SW480 (cell line): ENCODE measurements at places on chromosomes 6 and 20.

- DNase-seq = no peak
These were observed 83.5 kb downstream of the HAO1 start for GRCh38 chr20:7856756-7857155.

DNA sequence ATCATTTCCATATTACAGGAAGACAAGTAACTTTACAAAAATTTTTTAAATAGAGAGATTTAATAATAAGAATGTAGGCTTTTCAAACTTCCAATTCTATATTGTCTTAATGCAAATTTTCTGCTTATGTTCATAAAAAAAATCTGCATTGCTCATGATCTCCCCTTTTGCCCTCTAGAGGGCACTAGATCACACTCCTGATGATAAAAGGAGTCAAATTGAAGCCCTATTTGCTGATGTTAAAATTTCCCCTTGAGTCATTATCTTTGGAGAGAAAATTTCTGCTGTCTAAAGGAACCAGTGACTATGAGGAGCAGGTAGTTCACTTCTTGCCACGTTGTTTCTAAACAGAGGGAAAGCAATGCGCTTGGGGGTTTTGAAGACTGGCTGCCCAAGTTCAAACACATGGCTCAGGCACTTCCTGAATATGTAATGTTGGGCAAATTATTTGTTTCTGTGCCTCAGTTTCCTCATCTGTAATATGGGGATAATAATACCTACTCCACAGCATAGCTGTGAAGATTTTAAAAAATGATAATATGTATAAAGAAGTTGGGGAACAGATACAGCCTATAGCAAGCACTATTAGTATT lies 874.2 kb downstream of the TFAP2A start:
- peak; percentile 35 for DNase-seq

DNA sequence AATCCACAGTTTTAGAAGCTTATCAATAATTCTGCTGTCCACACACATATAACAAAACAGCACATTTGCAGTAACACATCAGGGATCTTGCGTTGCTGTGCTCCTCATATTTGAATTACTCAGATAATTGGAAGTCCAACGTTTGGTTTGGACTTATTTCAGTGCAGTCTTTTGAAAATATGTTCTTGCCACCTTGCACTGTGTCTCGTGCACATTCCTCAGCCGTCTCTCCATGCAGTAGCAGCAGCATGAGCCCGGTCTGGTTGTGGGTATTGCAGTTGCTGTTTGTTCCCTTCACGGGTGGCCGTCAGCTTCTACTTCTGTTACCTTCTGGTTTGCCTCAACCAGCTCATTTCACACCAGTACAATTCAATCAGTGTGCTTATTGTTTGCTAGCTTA lies 215.5 kb downstream of the SLC24A3 start:
- DNase-seq = no peak

- DNase-seq = peak; percentile 100
These were observed 44.5 kb downstream of the RBM38 start for GRCh38 chr20:57435498-57436222.

DNA sequence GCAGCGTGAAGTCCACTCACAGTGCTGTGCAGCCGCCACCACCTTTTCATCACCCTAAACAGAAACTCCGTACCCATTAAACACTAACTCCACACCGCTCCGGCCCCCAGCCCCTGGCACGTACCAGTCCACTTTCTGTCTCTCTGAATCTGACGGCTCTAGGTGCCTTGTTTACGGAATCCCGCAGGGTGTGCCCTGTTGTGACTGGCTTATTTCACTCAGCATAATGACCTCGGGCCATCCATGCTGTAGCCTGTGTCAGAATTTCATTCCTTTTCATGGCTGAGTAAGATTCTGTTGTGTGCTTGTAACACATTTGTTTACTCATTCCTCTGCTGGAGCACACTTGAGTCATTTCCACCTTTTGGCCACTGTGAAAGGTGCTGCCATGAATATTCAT lies 18.0 kb downstream of the TCFL5 start:
- DNase-seq = no peak

DNA sequence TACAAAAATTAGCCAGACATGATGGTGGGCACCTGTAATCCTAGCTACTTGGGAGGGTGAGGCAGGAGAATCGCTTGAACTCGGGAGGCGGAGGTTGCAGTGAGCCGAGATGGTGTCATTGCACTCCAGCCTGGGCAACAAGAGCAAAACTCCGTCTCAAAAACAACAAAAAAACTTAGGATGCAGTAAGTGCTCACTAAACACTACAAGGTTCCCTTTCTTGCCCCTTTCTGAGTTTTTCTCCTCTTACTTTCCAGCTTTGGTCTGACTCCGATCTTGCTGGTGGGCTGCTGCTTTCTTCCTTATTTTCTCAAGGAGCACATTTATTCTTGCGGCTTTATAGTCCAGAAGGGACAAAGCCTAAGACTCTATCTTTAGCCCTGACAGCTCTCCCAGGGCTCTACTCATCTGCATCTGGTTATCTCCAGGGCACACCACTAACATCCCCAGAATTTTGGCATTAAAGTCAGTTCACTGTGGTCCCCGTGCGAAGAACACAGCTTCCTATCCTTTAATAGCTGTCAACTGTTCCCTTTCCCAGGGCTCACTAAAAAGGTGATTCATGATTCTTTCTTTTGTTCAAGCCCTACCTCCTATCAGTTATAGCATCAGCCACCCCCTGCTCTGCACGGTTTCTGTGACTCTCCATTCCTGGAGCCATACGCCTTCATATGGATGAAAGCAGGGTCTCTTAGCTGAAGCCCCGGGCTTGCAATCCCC lies 17.1 kb upstream of the RPN2 start:
- DNase-seq = no peak

GRCh38 chr6:138920906-138921305 lies 67.1 kb downstream of the REPS1 start:
- no peak for DNase-seq

- DNase-seq = no peak
These were observed 250.9 kb upstream of the SULF2 start for GRCh38 chr20:48035961-48036731.

DNA sequence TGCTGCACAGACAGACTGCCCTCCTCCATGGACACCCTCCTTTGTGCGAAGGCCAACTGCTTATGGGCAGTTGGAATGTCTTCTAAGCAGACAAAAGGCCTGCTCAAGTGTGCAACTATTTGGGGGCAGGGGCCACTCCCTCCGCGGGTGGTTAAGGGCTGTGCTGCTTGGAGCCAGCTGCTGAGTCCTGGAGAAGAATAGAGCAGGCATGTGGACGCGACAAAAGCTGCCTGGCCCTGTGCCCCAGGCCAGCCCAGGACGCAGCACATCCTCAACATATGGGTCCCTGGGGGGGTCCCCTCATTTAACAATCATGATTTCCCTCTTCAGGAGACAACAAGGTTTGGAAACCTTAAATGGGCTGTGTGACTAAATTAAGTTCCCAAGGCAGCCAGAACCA lies 45.5 kb upstream of the ENTPD6 start:
- no peak for DNase-seq

DNA sequence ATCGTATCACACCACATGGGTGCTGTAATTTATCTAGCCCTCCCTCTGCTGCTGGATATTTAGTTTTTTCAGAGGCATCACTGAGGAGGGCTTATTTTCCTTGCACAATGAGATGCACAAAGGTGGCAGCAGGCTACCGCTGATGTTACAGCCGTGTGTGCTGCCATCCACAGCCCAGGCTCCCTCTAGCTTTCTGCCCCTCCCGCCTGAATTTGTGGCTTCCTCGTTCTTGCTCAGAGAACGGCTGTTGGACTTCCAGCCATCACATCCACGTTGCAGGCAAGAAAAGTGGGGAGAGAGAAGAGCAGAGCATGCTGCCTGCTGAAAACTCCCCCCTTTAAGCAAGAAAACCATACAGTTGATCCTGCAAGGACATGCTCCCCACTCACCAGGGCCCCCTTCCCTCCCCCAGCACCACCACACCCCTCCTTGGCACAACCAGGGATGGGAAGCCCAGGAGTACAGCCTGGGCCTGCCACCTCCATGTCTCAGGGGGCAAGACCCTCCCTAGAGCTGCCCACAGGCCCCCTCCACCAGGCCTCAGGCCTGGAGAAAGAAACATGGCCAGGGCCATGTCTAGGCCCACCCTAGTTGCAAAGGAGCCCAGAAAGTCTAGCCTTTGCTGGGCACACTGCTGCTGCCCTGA lies 102.6 kb downstream of the MRPL14 start:
- DNase-seq = no peak

- no peak for DNase-seq
These were observed 27.5 kb downstream of the SASH1 start for GRCh38 chr6:148370176-148370575.

GRCh38 chr6:20630136-20630535 lies 95.9 kb downstream of the CDKAL1 start:
- DNase-seq = no peak

GRCh38 chr6:1285556-1285955 lies 26.3 kb upstream of the FOXQ1 start:
- no peak for DNase-seq

GRCh38 chr6:127186889-127187288 lies 68.4 kb downstream of the RSPO3 start:
- DNase-seq = no peak

DNA sequence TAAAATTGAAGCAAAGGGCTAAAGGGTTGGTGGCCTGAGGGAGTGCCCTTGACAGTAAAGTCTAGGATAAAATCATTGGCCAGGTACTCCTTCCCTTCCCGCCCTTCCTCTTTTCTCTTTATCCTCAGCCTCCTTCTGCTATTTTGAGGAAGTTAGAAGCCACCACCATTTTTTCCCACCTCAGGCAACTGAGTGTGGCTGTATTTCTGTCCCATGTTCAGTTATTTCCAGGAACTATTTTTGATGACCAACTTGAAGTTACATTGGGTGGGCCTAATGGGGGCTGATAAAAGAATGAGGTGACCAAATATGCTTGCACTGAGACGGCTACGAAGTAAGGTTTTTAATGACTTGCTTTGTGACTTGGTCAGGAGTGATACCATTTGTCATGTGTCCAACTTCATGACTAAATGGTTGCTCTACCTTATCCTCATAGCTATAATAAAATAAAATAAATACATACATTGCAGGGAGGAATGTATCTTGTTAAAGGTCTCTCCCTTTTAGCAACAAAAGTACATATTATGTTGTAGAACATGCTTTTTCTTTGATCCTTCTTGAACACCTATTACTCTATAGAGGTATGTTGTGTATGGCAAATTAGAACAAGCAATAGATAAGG lies 12.0 kb downstream of the PTPN1 start:
- DNase-seq = no peak

DNA sequence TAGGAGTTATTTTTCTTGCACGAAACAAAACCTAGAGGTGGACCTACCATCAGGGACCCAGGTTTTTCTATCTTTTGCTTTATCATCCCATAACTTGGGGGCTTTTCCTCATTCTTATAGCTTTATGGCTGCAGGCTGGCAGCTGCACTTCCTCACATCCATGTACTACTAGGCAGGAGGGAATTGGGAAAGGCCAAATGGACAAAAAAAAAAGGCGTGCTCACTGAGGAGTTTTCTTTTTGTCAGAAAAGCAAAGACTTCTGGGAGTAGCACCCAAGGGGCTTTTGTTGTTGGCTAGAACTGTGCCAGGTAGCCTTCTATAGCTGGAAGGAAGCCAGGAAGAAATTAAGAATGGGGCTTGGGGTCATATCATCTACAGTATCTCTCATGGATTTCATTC lies 61.4 kb downstream of the SLX4IP start:
- DNase-seq = no peak

DNA sequence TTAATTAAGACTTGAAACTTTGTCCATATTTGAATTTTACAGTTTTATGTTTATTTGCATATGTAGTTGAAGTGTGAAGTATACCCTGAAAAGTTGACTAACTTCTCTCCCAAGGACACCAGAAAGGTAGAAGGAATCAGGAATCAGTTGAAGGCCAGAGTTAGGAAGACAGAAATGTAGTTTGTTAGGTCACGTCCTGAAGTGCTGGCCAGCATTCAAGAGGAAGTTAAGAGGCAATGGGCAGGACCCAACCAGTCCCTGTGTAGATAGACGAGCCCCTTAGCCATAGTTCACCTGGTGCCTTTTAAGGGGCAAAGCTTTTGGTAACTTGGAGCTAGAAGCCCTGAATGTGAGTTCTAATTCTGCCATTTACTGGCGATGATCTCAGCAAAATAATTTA lies 250.4 kb upstream of the KCNQ5 start:
- no peak for DNase-seq

- DNase-seq = no peak
These were observed 27.3 kb upstream of the SLC22A23 start for GRCh38 chr6:3484192-3484591.

- DNase-seq = peak; percentile 62
These were observed 44.3 kb downstream of the CPXM1 start for GRCh38 chr20:2756056-2756611.

- no peak for DNase-seq
These were observed 69.3 kb upstream of the EYS start for GRCh38 chr6:65776332-65776731.

DNA sequence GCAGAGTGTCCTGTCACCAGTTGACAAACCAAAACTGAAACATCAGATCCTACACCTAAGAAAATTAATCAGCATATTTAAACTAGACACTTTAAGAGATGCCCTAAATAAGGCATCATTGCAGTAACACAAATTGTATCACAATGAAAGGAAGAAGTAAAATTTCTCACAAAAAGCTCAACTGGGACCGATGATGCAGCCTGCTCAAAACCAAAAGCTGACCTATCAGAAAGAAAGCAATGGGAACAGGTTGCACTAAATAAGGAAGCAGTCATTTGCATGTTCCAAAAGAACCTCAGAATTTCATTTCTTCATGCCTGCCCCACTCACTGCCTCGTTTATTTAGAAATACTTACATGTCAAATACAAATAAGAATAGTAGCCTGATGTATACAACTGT lies 12.1 kb downstream of the HIVEP2 start:
- no peak for DNase-seq

GRCh38 chr20:4169360-4170190 lies 154.2 kb upstream of the RNF24 start:
- DNase-seq = no peak

GRCh38 chr6:110738899-110739365 lies 76.3 kb downstream of the CDK19 start:
- DNase-seq = no peak

- DNase-seq = no peak
These were observed 204.1 kb downstream of the SIM1 start for GRCh38 chr6:100260584-100260983.
